Heart left ventricle (tissue), 16 donors: ENCODE measurements at places on chromosomes 5 and 9. TPM values are rescaled to one million over a fixed set of nuclear protein-coding genes. Genes with fewer than 3 reads are reported as not detected.

GRCh38 chr5:72109625-72110024 is 2.4 kb downstream of the MAP1B start:
- peak; percentile 28 for DNase-seq
- no peaks in the 10 kb centered on the region for H3K36me3 ChIP-seq
- H3K4me3 ChIP-seq = no peak overlapping the region
- H3K4me1 ChIP-seq = no peaks in the 10 kb centered on the region

DNA sequence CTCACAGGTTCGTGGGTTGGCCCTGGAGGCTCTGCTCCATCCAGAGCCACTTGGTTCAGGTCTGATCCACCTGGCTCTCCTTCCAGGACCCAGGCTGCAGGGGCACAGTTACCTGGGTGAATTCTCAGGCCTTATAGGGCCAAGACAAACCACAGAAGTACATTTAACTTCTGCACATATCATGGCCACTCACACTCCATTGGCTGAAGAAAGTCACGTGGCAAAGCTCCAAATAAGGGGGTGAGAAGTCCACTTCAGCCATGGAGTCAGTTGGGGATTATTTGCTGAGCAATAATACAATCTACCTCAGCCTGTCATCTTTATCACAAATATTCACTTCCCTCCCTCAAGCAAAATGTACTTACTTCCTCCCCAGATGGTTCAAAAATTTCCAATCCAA is 83.6 kb downstream of the MACROH2A1 start:
- DNase-seq = no peak
- no peaks in the 10 kb centered on the region for H3K36me3 ChIP-seq
- no peak overlapping the region for H3K27ac ChIP-seq
- H3K27me3 ChIP-seq = no peaks in the 10 kb centered on the region
- H3K4me1 ChIP-seq = no peaks in the 10 kb centered on the region

KLF4 gene
- 62.4 TPM for total RNA-seq

DNA sequence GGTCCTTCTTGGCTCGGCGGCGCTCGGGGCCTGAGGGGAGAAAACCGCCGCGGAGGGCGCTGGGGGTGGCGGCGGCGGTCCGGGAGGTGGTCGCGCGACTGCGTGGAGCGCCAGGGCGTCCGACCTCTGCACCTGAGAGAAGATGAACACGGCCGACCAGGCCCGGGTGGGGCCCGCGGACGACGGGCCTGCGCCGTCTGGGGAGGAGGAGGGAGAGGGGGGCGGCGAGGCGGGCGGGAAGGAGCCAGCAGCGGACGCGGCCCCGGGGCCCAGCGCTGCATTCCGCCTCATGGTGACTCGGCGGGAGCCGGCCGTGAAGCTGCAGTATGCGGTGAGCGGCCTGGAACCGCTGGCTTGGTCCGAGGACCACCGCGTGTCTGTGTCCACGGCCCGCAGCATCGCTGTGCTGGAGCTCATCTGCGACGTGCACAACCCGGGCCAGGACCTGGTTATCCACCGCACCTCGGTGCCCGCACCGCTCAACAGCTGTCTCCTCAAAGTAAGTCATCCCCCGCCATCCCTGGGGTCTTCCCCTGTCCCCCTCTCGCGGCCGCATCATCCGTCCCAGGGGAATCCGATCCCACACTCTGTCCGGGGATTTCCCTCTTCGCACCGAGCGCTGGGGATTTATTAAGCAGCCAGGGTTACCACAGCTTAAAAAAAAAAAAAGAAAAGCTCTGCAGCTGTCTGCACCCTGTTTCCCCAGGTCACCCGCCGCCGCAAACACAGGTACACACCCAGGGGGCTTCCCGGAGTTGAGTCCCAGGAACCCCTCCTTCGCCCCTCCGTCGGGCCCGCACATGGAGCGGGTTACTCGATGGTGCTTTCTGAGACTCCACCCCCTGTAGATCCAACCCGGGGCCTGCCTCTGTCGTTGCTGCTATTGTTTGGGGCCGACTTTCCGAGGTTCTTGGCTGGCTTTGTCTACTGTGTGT is at the start of gene GTF3C4:
GTF3C4 (plus strand) TSS at position 8 of the 935 bp plus-strand sequence; CDS start at position 143, 135 bp downstream.
- no peaks in the 10 kb centered on the region for H3K27me3 ChIP-seq
- peaks cover 44% of the 10 kb centered on the region for H3K4me1 ChIP-seq
- DNase-seq = no peak
- H3K4me3 ChIP-seq = peak within 1 kb of the TSS; percentile 92
- peak within 1 kb of the TSS; percentile 94 for H3K27ac ChIP-seq

GRCh38 chr5:96962540-96962991 is 26.7 kb downstream of the LNPEP start:
- DNase-seq = no peak
- no peak overlapping the region for H3K4me3 ChIP-seq
- H3K27ac ChIP-seq = no peak overlapping the region
- H3K36me3 ChIP-seq = no peaks in the 10 kb centered on the region
- H3K27me3 ChIP-seq = no peaks in the 10 kb centered on the region
- H3K4me1 ChIP-seq = peaks cover 17% of the 10 kb centered on the region

FCN1 gene
- total RNA-seq = 1.1 TPM

CD72 gene
- 3.6 TPM for total RNA-seq

PFN3 gene
- total RNA-seq = not detected

PPP1R26 gene
- total RNA-seq = 20.2 TPM

DNM1 gene
- 4.4 TPM for total RNA-seq

ARHGEF37 gene
- total RNA-seq = 16.7 TPM
